ENCODE measurements at places on chromosomes 6 and 20.

DNA sequence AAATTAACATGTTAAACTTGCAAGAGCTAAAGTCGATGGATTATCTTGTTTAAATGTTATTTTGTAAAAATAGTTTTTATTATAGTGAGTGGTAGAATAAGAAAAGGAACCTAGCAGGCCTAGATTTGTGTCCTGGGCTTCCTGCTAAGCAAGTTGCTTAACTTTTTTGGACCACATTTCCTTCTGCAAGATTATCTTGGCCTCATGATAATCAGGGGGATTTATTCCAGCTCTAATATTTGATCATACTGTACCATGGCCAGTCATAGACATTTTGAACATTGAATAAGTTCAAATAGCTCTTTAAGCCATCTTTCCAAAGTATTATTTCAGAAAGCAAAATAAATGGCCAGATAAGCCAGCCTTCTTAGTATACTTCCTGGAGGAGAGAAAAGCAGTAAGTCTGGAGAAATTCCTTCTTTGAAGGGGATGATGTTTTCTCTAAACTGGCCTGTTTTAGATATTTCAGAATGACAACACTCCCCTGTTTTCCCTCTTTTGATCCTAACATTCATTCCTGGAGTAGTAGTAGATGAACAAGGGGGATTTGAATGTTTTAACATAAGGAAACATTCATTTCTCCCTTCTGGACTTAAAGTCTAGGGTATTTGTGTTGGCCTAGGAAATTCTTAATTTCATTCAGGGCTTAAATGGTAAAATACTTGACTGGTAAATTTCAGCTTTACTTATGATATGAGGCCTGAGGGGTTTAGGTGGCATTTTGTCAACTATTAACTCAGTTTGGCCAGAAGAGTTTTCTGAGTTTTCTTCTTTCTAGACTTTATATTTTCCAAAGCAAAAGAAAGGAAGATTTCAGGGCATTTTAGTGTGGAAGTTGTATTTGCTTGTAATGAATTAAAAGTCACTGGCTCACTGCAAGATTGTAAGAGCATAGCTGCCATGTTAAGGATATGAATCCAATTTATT, 108.8 kb upstream of the SCGN start:
- no peak for DNase-seq

DNA sequence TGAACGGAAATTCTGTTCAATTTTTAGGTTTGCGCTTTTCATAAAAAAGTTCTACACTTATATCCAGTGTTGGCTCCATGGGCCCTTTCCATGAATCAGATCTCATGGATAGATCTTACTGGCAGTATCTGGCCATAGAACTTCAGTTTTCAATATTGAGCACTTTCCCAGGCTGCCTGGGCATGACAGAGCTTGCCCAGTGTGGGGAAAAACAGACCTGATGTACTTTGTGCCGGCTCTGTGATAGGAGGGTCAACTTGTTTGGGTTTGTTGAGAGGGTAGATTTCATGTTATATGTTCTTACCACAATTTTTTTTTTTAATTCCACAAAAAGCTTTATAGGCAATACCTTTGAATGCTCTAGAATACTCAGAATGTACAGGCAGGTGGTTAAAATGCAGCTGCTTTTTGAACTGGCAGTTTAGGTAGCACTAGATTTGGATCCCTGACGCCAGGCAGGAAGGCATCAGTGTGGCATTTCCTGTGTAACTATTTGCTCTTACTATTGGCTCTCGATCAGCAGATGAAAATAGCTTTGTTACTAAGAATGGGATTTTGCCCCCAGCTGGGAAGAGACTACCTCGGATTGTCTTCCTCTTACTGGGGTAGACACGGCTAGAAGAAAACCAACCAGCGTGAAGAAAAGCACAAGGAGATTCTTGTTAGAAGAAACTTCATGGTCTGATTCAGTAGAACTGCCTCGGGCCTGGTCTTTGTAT, 404.9 kb upstream of the SOX4 start:
- DNase-seq = no peak

- DNase-seq = no peak
These were observed 48.8 kb downstream of the MAPK14 start for GRCh38 chr6:36076178-36077063.

DNA sequence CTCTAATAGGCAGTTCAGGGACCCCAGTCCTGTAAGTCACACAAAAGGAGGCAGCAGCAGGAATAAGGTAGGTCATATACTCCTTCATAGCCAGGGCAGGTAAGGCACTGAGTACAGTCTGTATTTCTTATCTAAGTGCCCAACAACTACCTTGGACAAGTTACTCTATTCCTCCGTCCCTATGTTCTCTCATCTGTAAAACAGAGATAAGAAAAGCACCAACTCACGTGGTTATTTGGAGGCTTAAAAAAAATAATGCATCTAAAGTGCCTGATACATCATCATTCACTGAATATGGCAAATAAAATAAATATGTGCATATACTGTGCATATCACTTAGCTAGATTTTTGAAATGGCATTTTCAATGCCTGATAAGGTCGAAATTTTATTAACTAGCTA, 298.1 kb upstream of the CDYL start:
- DNase-seq = no peak

- no peak for DNase-seq
These were observed 13.6 kb downstream of the NRSN1 start for GRCh38 chr6:24139639-24140038.

GRCh38 chr6:152700427-152700826, 2.7 kb downstream of the MYCT1 start:
- no peak for DNase-seq

- DNase-seq = no peak
These were observed 115.0 kb downstream of the KIF6 start for GRCh38 chr6:39610221-39610620.

GRCh38 chr6:107574856-107575255, 84.9 kb downstream of the SOBP start:
- no peak for DNase-seq

DNA sequence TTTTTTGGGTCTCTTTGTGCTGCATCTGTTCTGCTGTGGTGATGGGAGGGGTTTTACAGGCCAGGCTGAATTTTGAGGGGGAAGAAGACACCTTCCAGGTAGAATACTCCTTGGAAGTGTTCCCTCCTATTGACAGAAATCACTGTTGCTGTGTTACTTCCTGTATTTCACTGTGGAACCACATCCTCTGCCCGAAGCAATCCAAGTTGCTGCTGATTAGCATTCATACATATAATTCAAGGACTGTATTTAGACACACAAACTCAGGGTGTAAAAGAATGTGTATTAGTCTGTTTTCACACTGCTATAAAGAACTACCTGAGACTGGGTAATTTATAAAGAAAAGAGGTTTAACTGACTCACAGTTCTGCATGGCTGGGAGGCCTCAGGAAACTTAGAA, 50.6 kb upstream of the TMEM244 start:
- DNase-seq = no peak

GRCh38 chr6:31763619-31763940, 1.1 kb downstream of the SAPCD1 start:
- DNase-seq = no peak

GRCh38 chr6:104887350-104887749, 27.6 kb upstream of the HACE1 start:
- no peak for DNase-seq
